ENCODE measurements at places on chromosomes 12 and 14.

DNA sequence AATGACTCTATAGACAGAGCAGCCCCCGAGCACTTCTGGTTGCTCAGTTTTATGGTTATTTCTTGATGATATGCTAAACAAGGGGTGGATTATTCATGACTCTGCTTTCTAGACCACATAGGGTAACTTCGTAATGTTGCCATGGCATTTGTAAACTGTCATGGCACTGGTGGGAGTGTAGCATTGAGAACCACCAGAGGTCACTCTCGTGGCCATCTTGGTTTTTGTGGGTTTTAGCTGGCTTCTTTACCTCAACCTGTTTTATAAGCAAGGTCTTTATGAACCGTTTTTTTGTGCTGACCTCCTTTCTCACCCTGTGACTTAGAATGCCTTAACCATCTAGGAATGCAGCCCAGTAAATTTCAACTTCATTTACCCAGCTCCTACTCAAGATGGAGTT, 1036.2 kb upstream of the FLRT2 start:
- no peak overlapping the region for H3K4me3 ChIP-seq
- H3K36me3 ChIP-seq: no peaks in the 10 kb centered on the region
- H3K27ac ChIP-seq: no peak overlapping the region
- H3K27me3 ChIP-seq: no peaks in the 10 kb centered on the region
- DNase-seq: no peak
- H3K4me1 ChIP-seq: no peaks in the 10 kb centered on the region

DNA sequence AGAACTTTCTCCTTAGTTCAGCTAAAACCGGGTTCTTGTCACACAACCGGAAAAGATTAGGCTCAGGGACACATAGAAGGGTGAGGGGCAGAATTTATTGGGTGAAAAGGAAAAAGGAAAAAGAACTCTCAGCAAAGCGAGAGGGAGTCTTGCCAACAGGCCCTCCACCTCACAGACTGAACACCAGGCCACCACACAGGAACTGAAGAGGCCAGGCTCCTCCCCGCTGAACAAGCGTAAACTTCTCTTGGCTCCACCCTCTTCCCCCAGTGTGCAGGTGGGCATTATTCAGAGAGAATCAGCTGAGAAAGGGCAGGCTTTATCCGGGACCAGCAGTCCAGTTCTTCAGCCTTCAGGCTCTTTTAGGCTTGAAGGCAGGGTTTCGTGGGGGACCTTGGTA, 125.6 kb upstream of the FGD4 start:
- H3K4me3 ChIP-seq: peak overlapping the region; percentile 57
- H3K36me3 ChIP-seq: peaks cover 3% of the 10 kb centered on the region
- H3K27me3 ChIP-seq: no peaks in the 10 kb centered on the region

DNA sequence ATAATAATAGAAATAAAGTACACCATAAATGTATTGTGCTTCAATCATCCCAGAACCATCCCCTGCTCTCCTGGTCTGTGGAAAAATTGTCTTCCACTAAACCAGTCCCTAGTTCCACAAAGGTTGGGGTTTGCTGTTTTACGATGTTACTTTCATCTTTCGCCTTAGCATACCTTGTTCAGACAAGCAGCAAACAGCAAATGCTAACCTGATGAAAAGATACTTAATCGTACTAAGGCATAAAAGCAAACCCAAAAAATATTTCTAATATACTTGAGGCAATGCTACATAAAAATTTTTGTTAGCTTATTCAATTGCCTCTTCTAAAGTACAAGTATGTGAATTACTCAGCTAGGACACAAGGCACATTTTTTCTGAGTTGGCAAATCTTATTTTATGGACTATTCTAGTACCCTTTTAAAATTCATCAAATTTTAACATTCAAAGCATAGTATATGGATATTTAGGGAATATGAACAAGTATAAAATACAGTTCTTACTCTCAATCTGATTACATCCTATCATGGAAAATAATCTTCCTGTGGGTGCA, 97.1 kb upstream of the PLEKHG7 start:
- no peaks in the 10 kb centered on the region for H3K27me3 ChIP-seq
- no peak overlapping the region for H3K27ac ChIP-seq
- no peak overlapping the region for H3K4me3 ChIP-seq
- H3K36me3 ChIP-seq: peaks cover 7% of the 10 kb centered on the region
- DNase-seq: no peak

GRCh38 chr12:124505001-124505818, 62.2 kb downstream of the NCOR2 start:
- no peak for DNase-seq
- peaks cover 50% of the 10 kb centered on the region for H3K4me1 ChIP-seq
- H3K27ac ChIP-seq: no peak overlapping the region
- H3K36me3 ChIP-seq: peaks cover 6% of the 10 kb centered on the region
- no peaks in the 10 kb centered on the region for H3K27me3 ChIP-seq
- no peak overlapping the region for H3K4me3 ChIP-seq

- peaks cover 20% of the 10 kb centered on the region for H3K36me3 ChIP-seq
- H3K4me1 ChIP-seq: peaks cover 26% of the 10 kb centered on the region
- DNase-seq: no peak
- H3K4me3 ChIP-seq: no peak overlapping the region
- no peaks in the 10 kb centered on the region for H3K27me3 ChIP-seq
- H3K27ac ChIP-seq: no peak overlapping the region
Observed at GRCh38 chr12:42166501-42166900, 21.8 kb upstream of the GXYLT1 start.

GRCh38 chr14:35353409-35354172, 51.0 kb downstream of the NFKBIA start:
- H3K4me3 ChIP-seq: no peak overlapping the region
- H3K36me3 ChIP-seq: no peaks in the 10 kb centered on the region
- H3K27ac ChIP-seq: no peak overlapping the region
- no peak for DNase-seq
- H3K27me3 ChIP-seq: no peaks in the 10 kb centered on the region

GRCh38 chr12:130041983-130042812, 120.1 kb upstream of the FZD10 start:
- no peak overlapping the region for H3K4me3 ChIP-seq
- H3K27ac ChIP-seq: no peak overlapping the region
- no peaks in the 10 kb centered on the region for H3K36me3 ChIP-seq
- peak; percentile 69 for DNase-seq

GRCh38 chr14:89910691-89911009, 43.9 kb downstream of the EFCAB11 start:
- peaks cover 9% of the 10 kb centered on the region for H3K27me3 ChIP-seq
- H3K4me3 ChIP-seq: no peak overlapping the region
- DNase-seq: no peak
- H3K36me3 ChIP-seq: no peaks in the 10 kb centered on the region

- no peaks in the 10 kb centered on the region for H3K36me3 ChIP-seq
- H3K27ac ChIP-seq: no peak overlapping the region
- no peaks in the 10 kb centered on the region for H3K4me1 ChIP-seq
- DNase-seq: no peak
- no peak overlapping the region for H3K4me3 ChIP-seq
Observed at GRCh38 chr12:41336041-41336549, 148.0 kb downstream of the PDZRN4 start.

GRCh38 chr12:89474615-89475014, 50.0 kb downstream of the GALNT4 start:
- H3K4me1 ChIP-seq: peaks cover 55% of the 10 kb centered on the region
- H3K36me3 ChIP-seq: peaks cover 11% of the 10 kb centered on the region
- no peak for DNase-seq
- H3K4me3 ChIP-seq: no peak overlapping the region

DNA sequence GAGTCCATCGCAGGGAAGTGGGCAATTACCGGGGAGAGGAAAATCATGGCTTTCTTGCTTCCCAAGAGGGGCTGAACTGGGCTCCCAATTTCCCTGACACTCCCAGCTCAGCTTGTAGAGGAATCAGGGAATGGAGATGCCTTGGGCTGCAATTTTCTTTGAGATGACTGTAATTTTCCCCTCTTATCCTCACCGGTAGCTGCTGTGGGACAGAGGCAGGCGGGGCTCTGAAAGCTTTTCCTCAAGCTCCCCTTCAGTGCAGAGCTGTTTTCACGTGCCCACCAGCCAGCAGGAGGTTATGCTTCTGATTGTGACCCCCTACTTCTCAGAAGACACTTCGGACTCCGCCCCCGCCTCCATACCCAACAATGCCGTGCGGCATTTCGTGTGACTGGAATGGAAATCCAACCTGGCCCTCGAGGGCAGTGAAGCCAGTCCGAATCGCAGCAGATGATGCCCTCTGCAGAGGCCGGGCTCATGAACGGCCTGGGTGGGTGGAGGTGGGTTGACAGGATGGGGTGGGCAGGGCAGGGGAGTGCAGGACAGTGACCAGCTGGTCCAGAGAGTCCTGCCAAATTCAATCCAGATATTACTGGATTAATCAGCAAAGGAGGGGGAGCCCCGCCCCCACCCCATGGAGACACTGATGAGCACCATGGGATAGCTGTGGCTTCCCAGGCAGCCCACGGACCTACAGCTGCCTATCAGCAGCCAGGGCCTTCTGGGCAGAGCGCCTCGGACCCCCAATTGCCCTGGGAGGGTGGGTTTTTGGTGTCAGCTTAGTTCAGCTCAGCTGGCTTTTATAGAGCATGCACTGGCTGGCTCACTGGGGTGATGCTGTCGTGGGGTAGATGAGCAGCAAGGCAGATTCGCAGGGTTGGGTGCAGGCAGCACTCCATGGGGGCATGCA, 37.6 kb downstream of the RTL1 start:
- no peaks in the 10 kb centered on the region for H3K36me3 ChIP-seq
- no peak overlapping the region for H3K27ac ChIP-seq
- H3K4me3 ChIP-seq: no peak overlapping the region
- H3K4me1 ChIP-seq: no peaks in the 10 kb centered on the region
- DNase-seq: no peak

DNA sequence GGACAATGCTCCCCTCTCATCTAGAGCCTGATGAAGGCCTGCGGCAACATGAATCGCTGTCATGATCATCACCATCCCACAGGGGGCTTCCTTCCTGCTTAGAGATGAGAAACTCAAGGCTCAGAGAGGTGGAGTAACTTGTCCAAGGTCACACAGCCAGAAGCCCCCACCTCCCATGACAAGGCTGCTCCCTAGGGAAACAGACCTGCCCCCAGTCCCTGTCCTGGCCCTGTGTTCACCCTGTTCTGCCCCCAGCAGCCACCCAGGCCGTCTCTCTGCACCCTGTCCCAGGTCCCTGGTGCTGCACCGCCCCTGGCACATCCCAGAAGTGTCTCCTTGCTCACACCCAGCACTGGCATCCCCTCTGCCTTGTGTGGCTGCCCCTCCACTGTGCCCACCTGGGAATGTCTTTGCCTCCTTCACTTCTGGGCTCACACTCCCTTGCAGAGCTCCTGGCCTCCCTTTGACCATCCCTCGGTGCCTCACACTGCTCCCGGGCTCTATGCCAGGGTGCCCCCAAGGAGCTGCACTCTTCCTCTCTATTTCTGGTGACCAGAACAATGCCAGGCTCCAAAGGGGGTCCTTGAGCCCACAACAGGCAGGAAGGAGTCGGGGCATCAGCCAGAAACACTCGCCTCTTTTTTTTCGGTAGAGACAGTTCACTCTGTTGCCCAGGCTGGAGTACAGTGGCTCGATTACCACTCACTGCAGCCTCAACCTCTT, 70.5 kb downstream of the BCL11B start:
- H3K4me1 ChIP-seq: peaks cover 100% of the 10 kb centered on the region
- H3K27me3 ChIP-seq: no peaks in the 10 kb centered on the region
- H3K4me3 ChIP-seq: peak overlapping the region; percentile 61
- DNase-seq: no peak
- peak overlapping the region; percentile 95 for H3K27ac ChIP-seq

Measured in activated T-cell treated with anti-CD3 and anti-CD28 coated beads, Interleukin-2, amount 50 U/mL, for 24 hours (primary cell).